Testis (tissue), 5 donors: ENCODE measurements at places on chromosomes 4 and X.

DNA sequence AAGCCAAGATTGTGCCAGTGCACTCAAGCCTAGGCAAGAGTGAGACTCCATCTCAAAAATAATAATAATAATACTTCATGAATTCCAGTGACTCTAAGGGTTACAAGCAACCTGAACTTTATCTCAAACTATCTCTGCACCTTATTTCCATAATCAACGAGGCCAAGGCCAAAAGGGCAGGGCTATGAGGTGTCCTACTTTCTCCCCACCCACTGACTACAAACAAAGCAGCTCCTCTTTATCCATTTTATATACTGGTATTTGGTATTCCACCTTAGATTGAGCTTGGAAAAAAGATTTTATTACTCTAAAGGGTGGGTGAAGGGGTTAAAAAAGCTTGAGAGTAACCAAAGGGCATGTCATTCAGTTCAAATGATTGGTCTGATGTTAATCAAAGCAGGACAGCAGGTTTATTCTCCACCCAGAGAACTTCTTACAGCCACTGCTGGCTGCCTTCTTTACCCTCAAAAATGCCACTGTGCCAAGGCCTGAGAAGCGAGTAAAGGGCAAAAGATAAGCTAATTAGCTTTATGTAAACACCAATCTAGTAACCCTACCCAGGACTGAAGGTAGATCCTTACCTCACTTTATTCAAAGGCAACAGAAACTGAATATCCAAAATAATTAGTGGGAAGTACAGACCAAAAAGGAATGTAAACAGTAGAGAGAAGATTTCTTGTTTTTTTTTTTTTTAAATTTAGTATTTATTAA lies 28.2 kb downstream of the APOO start:
- no peak for DNase-seq

DNA sequence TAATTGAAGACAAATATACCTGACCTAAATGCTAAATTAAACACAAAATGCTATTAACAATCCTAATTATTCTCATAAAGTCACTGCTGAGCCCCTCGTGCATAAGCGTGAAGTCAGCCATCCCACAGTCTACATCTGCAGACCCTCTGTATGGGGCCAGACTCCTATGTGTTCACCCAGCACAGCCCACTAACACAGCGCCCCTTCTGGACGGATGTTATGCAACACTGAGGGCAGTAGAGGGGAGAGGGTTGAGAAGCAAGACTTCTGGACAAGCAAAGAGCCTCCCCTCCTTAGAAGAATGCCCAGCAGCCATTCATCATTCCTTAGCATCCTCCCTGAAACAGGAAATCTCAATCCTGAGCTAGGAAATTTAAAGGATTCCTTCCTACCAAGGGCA lies 7.9 kb downstream of the TRPC3 start:
- DNase-seq = no peak

DNA sequence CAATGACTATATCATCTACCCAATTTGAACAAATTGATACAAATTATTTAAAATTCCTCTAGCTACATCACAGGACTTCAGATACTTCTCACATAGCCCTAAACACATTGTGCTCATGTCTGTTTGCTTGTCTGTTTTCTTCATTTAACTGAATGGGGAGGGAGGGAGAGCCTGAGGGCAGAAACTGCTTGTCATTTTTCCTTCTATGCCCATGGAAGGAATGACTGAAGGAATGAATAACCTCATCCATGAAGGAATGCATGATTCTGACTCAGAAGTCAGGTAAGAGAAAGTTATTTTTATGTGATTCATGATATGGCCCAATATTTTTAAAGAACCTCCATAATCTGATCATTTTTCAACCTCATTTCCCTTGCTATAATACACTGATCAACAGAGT lies 418.0 kb upstream of the PITX2 start:
- DNase-seq = no peak

GRCh38 chrX:4129626-4130025 lies 416.2 kb upstream of the PRKX start:
- no peak for DNase-seq

GRCh38 chrX:101108284-101108683 lies 10.3 kb downstream of the CENPI start:
- no peak for DNase-seq

- DNase-seq = no peak
These were observed 280.5 kb downstream of the GPM6A start for GRCh38 chr4:175531405-175532091.

GRCh38 chr4:69689599-69689998 lies 36.6 kb upstream of the UGT2A1 start:
- no peak for DNase-seq

DNA sequence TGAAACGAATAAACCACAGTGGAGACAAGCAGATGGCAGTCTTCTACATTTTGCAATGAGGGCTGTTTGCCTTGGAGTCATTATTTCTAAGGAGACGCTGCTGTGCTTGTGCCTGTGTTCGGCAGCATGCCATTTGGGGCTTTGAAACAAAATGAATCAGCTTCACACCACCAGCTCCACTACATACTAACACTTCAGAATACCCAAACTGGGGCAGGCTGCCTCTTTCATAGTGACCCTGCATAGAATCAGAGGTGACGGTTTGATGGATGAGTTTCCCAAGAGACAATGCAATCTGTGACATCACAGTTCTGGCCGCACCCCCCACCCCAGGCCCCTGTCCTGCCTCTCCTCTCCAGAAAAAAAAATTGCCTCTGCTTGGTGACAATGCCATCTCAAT lies 57.1 kb upstream of the MID1 start:
- DNase-seq = no peak

GRCh38 chr4:33780952-33781791 lies 2463.1 kb downstream of the ARAP2 start:
- DNase-seq = no peak

DNA sequence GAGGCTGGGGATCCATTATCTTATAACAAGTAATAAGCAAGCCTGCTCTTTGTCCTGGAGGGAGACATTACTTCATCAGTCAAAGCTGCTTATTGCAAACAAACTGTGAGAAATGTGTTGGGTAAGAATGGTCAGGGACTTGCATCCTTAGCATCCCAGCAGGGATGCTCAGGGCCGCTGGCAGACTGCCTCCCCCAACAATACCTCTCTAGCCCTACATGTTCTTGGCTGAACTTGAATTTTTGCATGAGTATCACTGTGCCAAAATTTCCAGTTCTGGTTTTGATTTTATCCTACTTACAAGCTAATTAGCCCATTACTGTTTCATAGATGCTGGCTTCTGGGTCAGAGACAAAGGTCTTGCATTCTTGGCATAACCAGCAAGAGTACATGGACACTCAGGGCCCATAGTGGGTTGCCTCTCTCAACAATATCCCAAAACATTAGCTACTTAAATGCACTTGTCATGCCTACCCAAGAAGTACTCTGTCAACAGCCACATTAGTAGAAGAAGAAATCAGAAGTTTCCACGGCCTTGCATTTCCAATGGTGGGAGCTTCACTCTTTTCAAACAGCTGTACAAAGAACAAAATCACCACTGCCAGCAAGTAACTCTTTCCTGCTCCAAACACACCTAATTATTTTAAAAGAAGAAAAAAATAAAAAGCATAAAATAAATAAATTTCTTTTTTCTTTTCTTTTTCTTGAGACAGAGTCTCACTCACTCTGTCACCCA lies 41.9 kb upstream of the NEUROG2 start:
- no peak for DNase-seq

DNA sequence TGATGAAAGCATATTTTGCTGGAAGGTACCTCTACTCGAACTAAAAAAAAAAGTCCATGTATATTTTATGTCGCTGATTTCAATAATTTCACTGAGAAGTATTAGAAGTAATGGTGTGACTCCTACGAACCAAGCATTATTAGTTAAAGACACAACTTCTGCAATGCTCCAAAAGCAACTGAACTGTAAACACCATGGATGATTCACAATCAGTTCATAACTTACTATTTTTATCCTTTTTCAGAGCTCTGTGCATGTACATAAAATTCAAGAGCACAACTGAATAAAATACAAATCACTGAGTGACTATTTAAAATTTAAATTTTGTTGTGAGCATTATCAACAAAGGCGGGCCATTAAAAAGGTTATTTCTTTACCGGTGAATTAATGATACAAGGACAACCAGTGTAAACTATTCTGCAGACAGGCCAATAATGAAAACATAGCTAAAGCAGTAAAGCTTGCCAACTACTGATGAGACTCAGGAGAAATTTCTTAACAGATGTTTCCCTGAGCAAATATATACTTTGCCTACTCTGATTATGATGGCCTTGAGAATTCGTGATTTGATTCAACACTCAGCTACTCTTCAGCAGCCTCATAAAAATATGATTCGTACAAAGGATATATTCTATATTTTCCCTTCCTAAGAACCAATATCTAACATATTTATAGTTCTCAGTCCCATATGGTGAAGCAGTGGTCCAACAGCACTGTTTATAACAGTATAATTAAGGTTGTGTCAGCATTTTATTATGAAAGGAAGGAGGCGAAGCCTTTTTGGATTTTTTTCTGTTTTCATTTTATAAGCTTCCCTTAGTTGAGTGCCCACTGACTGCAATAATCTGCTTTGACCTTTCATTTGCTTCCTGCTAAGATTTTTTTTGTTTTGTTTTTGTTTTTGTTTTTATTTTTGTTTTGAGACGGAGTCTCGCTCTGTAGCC lies 62.8 kb upstream of the NEIL3 start:
- DNase-seq = no peak

- DNase-seq = no peak
These were observed 1712.5 kb downstream of the C4orf33 start for GRCh38 chr4:130808492-130808891.

GRCh38 chrX:68915778-68916177 lies 87.0 kb downstream of the EFNB1 start:
- no peak for DNase-seq

GRCh38 chr4:66633477-66633876 lies 911.8 kb downstream of the CENPC start:
- no peak for DNase-seq

DNA sequence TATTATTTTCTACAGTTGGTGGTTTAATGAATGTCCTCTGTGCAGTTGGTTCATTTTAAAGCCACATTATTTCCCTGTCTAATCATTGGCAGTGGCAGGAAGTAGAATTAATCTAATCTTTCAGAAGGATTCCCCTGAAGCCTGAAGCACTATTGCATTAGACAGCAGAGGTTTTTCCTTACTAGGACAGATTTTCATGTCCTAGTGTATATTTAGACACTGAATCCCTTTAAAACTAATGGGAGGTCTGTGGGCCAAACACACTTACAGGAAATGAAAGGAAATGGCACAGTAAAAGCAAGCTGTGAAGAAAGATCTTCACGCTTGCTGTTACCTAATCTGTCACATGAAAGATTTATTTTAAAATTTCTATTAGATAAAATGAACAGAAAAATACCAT lies 165.2 kb downstream of the SLC39A8 start:
- DNase-seq = no peak

DNA sequence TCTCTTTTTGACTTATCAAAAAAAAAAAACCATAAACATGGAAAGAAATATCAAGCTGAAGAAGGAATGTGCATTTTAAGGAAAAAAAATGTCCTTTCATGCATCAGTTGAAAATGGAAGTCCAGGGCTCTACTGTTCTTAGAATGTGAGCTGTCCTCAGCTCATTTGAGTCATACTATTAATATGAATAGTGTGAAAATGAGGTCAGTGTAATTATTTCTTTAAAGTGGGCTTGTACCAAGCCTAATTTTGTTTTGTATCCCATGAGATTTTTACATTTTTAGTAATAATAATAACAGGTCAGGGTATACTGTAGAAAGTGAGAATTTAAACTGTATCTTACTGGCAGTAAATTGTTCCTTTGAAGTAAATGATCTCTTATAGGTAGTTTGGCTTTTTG lies 148.5 kb downstream of the NAA11 start:
- DNase-seq = no peak

- DNase-seq = no peak
These were observed 7.7 kb upstream of the WDR13 start for GRCh38 chrX:48589482-48590162.

DNA sequence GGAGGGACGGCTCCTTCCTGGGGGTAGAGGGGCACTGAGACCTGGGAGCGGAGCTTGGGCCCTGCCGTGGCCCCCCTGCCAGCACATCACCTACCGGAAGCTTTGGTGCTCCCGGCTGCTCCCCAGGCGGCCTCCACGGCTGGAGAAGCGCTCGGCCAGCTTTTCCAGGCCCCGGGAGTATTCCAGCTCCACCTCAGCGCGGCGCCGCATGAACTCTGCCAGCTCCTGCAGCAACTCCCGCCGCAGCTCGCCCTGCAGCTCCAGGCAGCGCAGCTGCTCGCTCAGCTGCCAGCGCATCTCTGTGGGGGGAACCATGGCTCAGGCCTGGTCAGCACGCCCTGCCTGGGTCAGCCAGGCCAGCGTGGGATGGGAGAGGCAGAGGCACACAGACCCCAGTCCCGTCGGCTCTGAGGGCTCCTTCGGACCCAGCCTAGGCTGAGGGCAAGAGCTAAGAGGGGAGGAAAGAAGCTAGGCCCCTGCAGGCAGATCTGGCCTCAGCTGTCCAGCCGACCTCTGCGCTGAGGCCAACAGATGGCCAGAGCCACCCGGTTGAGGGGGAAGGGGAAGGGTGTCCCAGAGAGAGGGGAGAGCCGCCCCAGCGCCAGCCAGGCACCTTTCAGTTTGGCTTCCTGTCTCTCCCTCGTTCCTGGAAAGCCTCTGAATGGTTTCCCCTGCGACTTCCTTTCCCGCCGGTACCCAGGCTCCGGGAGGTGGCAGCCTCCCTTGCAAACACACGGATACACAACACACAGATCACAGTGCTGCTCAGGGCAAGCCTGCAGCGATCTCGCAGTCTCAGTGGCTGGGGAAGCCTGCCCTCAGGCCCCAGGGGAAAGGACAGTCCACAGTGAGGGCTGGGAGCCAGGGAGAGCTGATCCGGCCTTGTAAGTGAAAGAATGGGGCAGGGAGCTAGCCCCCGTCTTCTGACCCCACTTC lies 4.3 kb downstream of the ARHGAP4 start:
- DNase-seq = no peak

DNA sequence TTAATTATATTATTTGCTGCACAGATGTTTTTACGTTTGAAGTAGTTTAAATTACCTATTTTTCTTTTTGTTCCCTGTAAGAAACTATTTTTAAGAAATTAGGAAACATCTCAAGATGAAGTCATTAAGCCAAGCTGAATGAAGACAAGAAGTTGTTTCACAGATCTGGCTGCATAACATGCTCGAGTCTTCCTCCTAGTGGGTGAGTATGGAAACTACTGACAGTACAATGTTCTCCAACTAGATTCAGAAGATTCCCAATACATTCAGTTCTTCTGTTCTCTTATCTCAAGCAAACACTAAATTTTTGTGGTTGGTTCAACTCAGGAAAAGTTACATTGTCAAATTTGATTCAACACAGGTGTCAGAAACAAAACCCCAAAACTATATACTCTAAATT lies 256.8 kb upstream of the VCX start:
- DNase-seq = no peak

DNA sequence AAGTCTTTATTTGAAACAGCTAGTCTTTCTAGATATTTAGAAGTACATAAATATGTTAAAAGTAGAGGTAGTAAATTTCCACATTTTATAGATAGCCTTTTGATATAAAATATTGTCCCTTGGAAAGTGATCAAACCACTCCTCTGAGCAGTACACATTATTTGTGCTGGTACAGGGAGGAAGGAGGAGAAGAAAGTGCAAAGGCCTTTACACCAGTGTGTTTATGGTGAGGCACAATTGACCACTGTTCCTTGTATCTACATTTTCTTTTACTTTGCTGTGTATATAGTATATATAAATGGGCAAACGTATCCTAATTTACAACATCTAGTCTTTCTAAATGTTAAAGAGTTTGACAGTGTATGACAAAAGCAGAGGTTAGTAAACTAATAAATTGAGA lies 39.9 kb downstream of the CXCL8 start:
- DNase-seq = no peak

- DNase-seq = no peak
These were observed 11.5 kb upstream of the ADGRG2 start for GRCh38 chrX:19133784-19134183.
